ENCODE measurements at places on chromosomes 2 and 18.

DNA sequence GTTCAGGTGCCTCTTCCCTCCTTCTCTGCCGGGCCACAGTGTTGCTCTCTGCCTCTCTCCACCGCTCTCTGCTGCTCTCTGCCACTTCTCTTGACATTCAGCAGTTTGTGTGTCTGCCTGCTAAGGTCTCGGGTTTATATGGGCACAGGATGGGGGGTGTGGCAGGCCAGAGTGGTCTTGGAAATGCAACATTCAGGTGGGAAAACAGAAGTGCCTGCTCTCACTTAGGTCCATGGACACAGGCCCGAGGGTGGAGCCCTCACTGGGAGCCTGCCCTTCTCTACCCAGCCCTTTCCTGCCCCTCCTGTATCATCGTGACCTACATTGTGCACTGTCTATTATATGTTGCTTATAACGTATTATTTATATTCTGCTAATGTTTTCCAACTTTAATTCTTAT is 120.8 kb upstream of the TMEM18 start:
- DNase-seq = no peak

- no peak for DNase-seq
Measured at GRCh38 chr2:58876126-58876525, 635.0 kb upstream of the FANCL start.

DNA sequence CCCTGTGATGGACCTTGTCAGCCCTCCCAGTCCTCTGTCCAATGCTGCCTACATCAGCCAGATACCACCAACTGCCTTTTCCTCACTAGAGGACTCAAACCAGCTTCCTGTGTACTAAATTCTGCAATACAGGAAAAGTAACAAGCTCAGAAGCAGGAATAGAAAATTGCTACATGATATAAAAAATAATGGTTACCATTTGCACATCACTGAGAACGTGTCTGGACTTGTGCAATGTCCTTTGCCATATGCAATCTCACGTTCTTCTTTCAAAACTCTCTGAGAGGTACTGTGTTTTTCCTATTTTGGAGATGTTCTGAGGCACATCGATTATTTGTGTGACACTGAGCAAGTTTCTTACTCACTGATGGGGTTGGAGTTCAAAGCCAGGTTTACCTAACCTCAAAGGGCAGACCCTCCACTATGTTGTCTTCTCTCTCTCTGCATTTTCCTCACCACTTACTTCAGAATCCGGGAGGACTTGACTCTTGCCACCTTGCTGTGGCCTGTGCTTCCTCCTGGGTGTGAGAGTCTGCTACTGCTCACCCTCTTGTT is 12.1 kb downstream of the UPP2 start:
- DNase-seq = no peak

DNA sequence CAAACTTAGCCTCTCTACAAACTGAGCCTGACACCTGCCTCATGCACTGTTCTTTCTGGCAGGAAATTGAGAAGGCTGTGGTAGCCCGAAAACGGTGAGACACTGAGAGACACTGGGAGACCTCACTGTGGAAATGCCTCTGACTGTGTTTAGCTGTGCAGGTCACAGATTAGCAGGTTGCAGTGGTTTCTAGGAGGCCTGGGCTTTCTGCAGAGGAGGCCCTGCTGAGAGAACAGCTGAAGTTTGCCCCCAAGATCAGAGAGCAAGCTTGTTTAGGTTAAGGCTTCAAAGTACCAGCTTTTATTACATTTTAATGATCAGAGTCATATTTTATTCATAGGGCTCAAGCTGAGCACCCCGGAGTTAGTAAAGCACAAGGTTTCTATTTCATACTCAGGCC is 68.7 kb upstream of the LYPD6 start:
- no peak for DNase-seq

- no peak for DNase-seq
Measured at GRCh38 chr2:12416600-12416999, 300.1 kb upstream of the TRIB2 start.

GRCh38 chr2:25673300-25674076 is at the start of gene DTNB:
Gene DTNB (minus strand): TSS chr2:25673577. CDS start chr2:25652660, 20,917 bp downstream.
- DNase-seq = peak; percentile 89

- no peak for DNase-seq
Measured at GRCh38 chr2:178070824-178071223, 1.8 kb downstream of the PDE11A start.

DNA sequence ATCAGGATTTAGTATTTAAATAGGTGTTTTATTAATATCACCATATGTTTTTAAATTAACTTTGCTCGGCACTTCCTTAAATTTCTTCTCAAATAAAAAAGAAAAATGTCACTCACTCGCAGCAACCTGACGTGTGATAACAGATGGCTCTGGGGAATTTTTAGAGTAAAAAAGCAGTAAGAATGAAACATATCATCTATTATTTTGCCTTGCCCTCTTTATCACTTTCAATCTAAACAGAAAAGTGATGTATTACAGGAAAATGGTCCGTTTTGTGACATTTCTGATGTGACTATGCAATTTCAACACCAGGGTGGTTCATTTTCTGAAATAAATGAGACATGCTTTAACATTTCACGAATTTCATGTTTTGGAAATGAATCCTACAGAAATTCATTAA is 1368.0 kb upstream of the LRRTM1 start:
- DNase-seq = no peak

GRCh38 chr2:108171657-108172056 is 68.1 kb upstream of the SULT1C3 start:
- no peak for DNase-seq

DNA sequence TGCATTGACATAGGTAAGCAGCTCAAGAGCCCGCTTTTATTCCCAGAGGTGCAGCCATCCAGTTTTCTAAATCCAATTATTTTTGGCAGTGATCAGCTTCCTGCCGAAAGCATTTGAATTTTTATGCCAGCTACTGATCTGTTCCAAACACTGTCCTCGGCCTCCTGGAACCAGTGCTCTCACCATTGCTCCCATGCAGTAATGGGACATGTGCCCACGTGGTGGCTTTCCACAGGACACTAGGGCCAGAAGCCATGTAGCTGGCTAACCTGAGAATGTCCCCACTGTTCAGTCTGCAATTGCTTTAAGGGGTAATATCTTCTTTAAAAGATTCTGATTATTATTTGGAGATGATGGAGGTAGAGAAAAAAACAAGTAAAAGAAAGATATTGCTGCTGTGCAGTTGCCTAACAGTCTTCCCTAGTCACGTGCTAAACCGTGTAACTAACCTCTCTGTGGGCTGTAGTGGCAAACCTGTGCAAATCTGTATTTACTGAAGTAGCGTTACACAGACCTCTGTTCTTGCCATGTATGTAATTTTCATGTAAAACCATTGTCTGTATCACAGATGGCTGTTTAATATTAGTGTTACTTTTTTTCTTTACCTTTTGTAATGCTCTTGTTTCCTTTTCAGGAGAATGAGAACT is 13.0 kb downstream of the GRHL1 start:
- no peak for DNase-seq

DNA sequence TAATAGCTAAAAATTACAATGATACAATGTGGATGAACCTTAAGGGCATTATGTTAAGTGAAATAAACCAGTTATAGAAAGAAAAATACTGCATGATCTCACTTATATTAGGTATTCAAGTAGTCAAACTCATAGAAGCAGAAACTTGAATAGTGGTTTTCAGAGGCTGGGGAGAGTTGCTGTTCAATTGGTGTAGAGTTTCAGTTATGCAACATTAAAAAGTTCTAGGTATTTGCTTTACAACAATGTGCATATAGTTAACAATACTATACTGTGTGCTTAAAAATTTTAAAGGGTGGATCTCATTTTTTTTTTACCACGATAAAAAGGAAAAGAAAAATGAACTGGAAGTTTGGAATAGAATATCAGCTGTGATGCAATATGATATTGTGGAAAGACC is 479.1 kb downstream of the SPAG16 start:
- DNase-seq = no peak

GRCh38 chr2:201962774-201963562 is 70.7 kb upstream of the FZD7 start:
- DNase-seq = no peak

- DNase-seq = no peak
Measured at GRCh38 chr2:149068225-149068995, 29.9 kb downstream of the LYPD6B start.

DNA sequence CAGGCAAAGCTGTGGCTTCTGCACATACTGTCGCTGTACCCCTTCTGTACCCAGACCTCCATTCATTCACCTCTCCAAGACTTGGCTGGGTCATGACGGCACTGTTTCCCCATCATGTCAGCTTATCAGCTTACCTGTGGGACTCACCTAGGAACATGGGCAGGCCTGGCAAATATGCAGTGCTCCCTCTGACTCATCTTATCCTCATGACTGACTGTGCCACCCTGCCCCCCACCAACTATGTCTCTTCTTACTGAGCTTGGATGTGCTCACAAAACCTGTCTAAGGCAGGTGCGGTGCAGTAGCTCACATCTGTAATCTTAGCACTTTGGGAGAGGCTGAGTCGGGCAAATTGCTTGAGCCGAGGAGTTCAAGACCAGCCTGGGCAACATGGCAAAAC is 152.4 kb downstream of the MGAT5 start:
- no peak for DNase-seq

DNA sequence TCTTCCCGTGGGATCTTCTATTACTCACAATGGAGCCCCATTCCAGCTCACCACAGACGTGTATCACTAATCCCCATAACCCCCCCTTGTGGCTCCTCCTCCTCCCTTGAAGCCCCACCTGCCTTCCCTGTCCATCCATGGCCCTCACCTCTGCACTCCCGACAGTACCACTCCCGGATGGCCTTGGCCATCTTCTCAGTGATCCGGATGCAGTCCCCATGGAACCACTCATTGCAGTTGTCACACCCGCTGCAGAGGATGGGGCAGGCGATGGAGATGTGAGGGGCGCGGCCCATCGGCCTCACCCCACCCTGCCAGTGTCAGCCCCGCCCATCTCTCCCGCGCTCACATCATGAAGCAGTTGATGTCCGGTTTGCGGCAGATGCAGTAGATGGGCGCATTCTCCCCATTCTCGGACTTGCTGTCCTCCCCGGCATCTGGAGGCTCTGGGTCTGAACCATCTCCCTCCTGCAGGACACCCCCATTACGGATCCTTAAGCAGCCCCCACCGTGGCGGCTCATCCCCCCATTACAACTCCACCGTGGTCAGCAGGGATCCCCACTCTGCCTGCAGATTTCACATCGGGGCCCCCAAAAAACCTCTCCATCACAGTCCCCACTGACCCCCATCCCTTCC is 983 bp downstream of the CXXC1 start:
- DNase-seq = peak; percentile 47

DNA sequence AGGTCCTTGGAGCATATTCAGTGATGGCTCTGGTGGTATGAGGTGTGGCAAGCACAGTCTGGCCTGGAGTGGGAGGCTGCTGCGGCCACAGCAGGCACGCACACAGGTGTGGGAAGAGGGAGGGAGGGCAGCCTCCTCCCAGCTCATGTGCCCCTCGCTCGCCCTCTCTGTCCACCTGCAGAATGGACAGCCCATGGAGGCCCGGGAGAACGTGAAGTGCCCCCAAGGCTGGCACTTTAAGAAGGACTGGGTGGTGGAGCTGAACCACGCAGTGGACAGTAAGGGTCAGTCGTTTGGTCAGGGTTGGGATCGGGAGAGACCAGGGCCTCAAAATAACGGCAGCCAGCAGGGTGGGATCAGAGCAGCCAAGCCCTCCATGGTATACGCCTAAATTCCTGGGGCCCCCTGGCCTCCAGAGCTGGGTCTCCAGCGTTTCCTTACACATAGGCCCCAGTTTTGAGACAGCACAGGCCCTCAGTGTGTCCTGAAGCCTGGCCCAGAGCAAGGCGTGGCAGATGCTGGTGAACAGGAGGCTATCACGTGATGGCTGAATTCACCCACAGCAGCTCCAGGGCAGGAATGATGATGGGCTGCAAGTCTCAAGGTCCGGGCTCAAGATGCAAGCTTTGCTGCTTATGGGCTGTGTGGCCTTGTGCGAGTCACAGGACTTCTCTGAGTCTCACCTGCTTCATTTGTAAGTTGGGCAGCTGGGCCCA is 47.9 kb downstream of the FER1L5 start:
- no peak for DNase-seq

DNA sequence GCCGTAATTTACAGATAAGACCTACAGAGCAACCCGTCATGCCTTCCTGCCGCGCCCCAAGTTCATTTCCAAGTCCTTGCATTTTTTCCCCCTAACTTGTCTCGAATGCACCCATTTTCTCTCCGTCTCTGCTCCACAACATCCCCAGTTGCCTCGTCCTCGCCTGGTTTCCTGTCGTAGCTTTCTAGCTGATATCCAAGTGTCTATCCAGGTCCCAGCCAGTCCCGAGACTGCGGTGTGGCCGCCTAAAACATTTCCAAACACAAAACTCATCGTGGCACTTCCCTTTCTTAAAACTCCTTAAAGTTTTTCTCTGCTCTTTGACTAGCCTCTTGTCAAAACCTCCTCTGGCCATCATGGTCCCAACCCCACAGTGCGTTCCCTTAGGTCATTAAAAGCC is 1.2 kb upstream of the BARD1 start:
- no peak for DNase-seq

- no peak for DNase-seq
Measured at GRCh38 chr2:238761868-238762267, 86.0 kb upstream of the TWIST2 start.

DNA sequence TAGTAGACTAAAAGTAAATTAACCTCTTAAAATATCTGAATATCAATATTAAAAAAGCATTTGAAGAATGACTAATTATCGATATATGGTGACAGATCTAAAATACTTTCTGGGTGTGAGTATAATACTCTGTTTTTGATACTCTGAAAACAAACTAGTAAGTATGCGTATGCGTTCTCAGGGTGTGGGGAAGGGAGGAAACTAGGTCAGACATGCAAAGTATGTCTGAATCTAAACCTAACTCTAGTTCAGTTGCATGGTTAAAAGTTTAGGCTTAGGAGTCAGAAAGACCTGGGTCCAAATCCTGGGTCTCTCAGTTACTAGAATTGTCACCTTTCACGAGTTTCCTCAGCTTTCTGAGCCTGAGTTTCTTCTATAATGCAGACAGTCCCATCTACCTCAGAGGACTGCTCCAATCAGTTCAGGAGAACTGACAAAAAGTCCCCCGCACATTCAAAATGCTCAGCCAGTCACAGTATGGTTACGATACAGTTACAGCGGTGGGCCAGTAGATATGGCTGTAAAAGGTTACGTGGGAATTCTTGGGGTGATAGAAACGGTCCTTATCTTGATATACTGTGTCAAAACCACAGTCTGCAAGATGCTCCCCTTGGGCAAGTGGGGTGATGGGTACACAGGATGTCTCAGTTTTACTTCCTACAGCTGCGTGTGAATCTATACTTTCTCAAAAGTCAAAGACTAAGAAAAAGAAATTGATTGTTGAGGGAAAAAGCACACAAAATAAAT is 29.2 kb downstream of the UNC50 start:
- no peak for DNase-seq

DNA sequence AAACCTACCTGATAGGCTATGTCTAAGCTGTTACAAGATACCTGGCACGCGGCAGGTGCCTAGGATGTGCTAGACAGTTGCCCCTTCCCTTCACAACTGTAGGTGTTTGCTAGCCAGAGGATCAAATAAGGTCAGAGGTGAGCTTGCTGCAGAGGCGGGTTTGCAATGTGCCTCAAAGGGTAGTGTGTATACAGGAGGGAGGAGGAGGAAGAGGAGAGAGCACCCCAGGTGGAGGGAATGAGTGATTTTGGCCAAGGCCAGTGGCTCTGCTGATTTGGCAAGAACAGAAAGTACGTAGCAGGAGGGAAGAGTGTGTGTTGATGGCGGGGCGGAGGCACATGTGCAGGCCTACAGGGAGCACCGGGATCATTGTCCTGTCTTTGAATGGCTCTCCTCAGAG is 236.5 kb downstream of the HAUS1 start:
- no peak for DNase-seq
